Myocyte (in vitro differentiated cells): ENCODE measurements at places on chromosomes 1 and 21.

DNA sequence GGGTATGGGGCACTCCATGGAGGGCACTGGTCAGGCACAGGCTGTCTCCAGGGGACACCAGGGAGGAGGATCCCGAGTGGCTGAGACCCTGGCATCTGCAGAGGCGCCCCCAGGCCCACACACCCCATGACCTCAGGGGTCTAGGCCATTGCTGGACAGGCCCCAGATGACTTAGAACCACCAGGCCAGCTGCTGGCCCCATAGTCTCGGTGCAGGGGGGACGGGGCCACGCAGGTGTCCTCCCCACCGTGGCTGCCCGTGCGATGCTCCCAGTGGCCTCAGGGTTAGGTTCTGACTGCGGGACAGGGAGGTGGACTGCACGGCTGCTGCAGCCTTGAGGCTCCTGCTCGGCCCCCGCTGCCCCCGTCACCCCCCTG is 44.0 kb downstream of the MORN1 start:
- DNase-seq: no peak

GRCh38 chr1:169060919-169061639 is 45.4 kb upstream of the ATP1B1 start:
- DNase-seq: no peak

GRCh38 chr1:54808443-54809207 is 7.5 kb upstream of the TTC22 start:
- DNase-seq: no peak

DNA sequence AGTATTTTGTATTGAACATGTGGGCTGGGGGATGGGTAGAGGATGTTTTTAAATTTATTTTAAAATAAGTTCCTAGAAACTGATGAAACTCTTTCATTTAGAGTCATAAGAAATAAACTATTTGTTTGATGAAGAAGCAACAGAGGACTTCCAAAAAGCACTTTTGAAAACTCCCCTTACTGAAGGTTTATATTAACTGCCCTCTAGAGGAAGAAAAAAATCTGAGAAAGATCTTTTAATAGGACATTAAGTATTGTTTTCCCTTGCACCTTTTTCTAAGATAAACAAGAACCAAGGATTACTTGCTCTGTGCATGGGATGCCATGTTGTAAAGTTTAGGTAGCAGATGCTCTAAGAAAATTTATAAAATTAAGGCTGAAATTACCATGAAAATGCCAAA is 14.1 kb downstream of the DISP1 start:
- no peak for DNase-seq

DNA sequence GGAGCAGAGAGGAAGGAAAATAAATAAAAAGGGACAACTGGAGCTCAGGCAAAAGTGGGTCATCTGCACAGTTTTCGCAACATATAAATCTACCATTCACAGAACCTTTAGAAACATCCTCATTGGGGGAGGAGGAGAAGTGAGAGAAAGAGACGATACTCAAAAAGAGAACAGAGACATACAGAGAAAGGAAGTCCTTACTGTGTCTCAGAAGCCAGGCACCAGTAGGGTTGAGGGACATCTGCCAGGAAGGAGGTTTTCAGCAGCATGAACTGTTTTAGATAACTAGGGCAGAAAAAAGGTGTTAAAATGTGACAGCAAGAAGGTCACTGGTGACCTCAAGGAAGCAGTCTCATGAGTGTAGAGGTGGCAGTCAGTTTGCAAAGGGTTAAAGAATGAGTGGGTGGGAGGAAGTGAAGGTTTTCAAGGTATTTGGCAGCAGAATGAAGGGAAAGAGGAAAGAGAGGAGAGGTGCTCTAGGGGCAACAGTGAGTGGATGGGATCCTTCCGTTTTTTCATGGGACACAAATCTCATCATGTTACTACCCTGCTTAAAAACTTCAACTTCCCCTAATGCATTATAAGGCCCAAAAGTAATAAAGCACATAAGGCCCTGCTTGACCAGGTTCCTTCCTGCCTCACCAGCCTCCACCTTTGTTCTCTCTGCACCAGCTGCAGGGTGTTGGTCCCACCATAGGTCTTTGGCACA is 9.5 kb downstream of the JAK1 start:
- DNase-seq: no peak

DNA sequence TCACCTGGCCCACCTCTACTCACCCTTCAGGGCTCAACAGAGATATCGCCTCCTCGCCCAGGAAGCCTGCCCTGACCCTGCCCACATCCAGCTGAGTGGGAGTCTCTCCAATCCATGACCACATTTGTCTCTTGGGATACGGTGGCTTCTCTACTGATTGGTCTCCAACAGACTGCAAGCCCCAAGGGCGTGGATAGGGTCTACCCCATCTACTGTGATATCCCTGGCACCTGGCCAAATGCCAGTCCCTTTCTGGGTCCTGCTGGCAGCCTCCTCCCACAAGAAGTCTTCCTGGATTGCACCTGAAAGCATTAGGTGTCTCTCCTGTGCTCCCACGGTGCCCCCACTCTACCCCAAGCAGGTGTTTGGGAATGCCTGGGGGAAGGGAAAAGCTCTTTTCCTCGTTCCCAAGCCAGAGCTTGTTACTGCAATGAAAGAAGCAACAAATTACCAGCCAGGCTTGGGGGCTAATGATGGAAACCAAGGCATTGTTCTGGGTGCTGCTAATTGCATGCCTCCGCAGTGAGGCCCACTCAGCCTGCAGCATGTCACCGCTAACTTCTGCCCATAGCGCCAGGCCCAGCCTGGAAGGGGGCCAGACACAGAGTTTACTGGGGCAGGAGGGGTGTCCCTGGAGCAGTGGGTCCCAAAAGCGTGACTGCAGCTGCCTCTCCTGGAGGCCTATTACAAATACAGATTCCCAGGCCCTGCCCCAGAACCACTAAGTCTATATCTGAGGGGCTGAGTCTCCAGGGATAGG is 90.7 kb upstream of the IFFO2 start:
- DNase-seq: no peak

DNA sequence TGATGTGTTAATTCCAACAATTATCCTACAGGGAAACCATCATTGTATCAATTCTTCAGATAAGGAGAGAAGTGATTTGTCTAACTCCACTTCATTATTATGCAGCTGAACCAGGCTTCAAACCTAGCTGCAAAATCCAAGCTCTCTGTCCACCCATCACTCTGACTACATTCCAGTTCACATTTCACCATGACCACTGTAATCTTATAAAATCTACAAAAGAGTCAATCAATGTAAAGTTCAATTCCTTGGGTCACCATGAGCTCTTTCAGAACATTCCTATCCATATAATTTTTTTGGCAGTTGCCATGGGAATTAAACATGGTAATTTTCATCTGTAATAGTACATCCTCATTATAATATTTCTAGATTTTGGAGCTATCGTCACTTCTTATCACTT is 100.9 kb downstream of the PLPPR5 start:
- DNase-seq: no peak

- no peak for DNase-seq
Measured at GRCh38 chr1:17289721-17290120, 18.3 kb upstream of the PADI4 start.

DNA sequence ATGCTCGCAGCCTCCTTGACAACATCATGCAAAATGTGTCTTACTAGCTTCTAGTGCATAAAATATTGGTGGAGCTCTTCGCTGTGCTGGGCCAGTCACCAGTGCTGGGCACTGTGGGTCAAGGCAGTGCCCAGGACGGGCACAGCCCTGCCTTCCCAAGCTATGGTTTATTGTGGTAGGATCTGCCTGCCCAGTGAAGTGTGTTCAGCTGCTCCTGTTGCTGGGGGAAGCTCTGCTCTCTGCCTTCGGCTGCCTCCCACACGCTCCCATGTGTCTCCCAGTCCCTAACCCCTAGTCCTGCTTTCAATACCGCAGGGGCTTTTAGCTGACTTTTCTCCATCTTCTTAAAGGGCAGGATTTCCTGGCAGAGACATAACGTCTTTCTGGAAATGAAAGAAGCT is 15.7 kb downstream of the EPHX1 start:
- peak; percentile 34 for DNase-seq

DNA sequence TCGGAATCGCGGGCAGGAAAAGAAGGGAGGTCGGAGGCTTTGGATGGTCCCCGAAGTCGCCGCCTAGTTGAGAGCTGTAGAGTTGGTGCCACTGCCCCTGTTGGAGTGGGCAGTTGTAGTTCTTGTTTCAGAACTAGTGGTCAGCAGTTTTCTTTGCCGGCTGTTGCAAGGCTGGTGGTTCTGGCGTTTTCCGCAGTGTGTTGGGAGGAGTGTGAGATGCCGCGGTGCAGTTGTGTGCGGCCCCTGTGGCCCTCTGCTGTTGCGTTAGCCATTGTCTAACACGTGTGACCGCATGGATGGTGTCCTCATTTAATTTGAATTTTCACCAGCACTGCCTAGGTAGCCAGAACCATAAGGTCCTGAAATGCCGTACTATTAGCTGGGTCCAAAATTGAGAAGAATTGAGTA is 1.4 kb downstream of the ARF1 start:
- DNase-seq: peak; percentile 87

DNA sequence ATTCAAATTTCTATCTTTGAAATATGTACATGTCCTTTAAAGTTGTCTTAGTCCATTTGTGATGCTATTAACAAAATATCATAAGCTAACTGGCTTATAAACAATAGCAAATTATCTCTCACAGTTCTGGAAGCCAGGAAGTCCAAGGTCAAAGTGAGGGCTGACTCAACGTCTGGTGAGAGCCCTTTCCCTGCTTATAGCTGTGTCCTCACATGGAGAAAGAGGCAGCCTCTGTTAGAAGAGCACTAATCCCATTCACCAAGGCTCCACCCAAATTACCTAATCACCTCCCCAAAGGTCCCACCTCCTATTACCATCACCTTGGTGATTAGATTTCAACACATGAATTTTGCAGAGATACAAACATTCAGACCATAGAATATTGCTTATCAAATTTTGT is 450.1 kb upstream of the BEND5 start:
- DNase-seq: no peak

DNA sequence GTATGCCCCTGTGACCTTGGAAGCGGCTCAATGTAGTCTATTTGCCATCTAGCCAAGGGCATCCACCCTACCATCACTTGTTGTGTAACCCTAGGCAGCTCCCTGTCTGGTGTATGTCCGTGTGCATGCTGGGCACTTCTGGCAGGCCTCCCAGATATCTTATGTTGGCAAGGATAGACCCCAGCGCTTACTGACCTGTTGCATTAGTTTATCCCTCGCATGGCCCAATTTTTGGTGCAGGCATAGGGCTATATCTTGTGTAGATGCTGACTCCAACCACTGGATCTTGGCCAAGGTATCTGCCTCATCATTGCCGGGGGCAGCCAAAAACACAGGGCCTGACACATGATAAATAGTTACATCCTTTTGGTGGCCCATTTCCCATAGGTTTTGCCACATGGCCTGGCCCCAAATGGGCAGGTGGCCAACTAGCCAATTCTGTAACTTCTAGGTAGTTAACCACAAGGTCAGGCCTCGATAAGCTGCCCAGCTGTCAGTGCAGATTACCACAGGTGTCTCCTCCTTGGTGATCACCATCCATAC is 14.0 kb upstream of the TBX19 start:
- no peak for DNase-seq

DNA sequence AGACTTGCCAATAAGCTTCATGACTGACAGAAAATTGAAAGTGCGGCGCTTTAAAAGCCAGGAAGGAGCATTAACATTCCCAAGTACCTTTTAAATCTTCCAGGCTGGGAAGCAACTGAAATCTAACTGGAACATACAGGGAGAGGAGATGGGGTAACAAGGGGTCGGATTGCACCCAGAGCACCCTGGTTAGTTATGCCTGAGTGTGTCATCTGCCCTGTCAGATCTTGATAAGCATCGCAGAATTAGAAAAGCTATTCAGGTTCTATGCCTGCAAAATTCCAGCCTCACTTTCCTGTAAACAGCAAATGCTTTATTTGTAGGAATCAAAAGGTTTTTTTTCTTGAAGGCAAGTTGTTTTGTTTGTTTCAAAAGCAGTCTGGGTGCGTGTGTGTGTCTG is 58.5 kb downstream of the SERBP1 start:
- DNase-seq: no peak

DNA sequence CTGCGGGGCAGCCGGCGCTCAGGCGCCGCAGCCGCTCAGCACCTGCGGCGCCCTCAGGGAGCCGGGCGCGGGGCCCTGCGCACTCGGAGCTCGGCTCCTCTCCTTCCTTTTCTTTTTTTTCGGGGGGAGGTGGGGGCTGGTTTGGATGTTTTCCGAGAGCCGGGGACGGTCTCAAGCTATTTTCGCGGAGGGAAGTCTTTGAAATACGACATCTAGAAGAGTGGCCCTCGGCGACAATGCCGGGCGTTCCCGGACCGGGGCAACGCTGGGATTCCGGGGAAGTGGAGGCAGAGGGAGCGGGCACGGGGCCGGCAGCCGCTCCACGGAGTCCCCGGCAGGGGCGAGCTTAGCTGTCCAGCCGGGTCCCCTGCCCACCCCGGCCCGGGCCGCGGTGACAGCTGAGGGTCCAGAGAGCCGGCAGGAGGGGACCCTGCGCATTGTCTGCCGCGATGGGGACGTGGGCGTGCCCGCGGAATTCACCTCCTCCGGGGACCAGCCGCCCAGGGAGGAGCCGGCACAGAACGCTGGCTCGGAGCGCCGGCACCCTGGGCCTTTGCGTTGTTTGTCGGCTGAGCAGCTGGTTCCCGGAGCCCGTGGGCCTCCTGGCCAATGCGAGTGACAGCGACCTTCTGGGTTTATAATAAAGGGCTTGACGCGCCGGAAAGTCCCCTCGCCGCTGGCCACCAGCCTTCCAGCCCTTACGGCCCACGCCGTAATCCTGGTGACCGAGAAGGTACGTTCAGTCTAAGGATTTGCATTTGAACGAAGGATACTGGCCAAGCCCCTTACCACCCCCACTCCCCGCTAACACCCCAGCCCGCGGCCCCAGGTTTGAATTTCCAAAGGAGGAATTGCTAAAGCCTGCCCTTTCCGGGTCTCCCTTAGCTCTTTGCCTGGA is 582 bp downstream of the SLC37A1 start:
- no peak for DNase-seq

GRCh38 chr1:185388346-185388745 is 71.3 kb upstream of the IVNS1ABP start:
- DNase-seq: no peak

GRCh38 chr1:167273027-167273800 is 52.5 kb downstream of the POU2F1 start:
- DNase-seq: peak; percentile 89

GRCh38 chr1:32247452-32247851 is 430 bp downstream of the FAM167B start:
- DNase-seq: no peak

- DNase-seq: no peak
Measured at GRCh38 chr1:182111496-182111895, 50.0 kb upstream of the ZNF648 start.

DNA sequence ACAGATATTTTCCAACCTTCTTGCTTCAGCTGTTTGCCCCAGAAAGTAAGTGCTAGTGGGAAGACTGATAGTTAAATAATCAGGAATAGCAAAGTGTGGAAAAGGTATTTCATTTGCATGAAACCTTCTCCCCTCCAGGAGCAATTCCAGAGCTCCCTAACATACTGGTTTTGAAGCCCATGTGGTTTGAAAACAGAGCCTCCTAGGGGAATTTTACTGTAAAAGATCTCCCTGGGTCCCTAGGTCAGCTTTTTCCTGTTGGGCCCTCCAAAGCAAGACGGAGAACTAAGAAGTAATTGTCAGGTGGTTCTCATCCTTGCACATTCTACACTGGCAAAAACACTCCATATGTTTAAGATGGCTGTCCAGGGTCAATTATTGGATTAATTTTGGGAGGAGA is 218.7 kb upstream of the FOXD3 start:
- DNase-seq: no peak
